HAP-1 (cell line): ENCODE measurements at places on chromosomes 6 and 20.

DNA sequence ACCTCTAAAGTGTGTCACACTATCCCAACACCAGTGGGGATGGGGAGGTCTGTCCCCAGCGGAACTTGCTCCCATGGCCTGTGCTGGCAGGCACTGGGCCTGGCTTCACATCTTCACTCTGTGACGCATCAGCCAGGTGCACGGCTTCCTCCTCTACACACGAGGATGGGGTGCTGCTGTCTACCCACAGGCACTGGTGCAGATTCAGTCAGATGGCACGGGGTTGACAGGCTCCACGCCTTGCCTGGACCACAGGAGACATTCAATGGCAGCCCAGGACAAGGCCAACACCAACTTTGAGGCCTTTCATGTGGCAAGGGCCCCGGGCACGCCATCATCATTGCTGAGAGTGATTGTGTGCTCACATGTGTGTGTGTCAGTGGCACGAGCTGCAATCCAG is 92.4 kb downstream of the TMEM242 start:
- no peak for DNase-seq

DNA sequence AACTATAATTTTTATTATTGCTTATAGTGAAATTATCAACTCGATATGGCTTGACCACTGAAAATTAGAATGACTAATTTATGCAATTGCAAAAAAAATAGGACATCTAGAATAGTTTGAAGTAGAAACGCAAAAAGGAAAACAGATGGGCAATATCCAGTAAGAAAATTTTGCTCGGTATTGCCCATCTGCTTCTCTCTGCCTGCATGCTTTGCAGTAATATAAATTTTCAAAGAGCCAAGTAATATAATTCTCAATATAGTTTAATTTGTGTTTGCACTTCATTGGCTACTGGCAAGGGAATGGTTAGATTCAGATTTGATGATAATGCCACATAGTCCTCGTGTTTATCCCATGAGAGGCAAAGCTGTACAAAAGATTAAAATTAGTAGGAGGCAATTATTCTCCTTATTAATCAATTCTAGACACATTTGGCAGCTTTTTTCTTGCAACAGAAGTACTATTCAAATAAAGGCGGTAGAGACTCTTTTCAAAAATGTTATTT is 27.3 kb upstream of the LAMA2 start:
- DNase-seq, result no peak

DNA sequence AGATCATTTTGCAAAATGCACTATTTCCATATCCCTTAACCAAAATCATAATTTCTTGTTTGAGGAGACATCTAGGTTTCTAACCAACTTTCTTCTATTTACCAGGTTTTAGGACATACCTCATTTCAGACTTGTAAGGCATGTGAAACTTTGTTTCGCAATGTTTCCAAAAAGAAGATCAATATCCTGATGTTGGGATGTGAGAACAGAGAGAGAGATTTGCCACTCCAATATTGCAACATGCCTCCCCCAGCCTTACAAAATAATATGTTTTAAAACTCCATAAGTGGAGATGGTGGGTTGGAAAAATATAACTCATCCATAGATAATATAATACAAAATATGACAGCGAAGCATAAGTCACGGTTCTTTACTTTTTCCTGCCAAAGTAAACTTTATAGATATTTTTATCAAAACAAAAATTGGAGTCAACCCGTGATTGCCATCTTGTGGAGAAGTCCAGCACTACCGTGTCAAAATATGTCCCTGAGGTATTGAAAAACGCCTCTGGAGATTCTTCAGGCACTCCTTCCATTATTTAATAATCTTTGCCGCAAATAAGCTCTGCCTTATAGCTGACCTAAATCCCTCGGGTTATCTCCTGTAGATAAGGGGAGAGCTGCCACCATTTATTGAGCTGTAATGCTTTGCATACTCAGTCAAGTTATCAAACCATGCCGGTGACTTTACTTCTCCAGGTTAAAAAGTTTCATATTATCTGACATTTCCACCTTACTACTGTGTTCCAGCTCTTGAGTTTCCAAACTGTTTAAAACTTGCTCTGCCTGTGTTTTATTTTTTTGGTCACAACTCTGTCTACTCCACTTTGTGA is 534.2 kb downstream of the HACE1 start:
- DNase-seq, result peak; percentile 20

DNA sequence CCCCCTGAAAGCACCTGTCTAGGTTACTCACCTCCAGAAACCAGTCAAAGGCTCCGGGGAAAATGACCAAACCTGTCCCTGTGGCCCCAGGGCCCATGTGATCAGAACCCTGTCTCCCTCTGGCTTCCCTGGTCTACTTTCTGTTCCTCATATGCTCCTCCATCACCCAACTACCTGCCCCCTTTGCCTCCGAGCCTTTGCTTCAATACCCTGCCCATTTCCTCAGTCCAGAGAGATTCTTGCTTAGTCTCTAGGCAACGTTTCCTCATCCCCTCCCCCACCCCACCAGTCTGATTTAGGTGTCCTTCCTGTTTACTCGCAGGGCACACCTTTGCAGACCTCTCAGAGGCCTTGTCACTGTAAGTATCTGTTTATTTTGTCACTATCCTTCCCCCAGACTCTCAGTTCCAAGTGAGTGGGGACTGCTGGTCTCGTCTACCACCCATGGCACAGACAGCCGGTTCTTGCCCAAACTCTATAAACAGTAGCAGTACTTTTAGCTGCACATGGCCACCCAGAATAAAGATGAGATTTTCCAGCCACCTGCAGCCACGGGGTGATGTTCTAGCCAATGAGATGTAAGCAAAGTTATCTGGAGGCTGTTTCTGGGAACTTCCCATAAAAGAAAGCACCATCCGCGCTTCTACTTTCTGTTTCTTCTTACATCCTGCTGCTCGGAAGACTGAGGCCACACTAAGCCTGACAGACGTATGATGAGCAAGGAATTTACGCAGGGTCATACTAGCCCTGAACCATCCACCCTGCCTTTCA is 13.3 kb downstream of the ELOVL5 start:
- no peak for DNase-seq

- DNase-seq, result no peak
These were observed 36.6 kb upstream of the SSTR4 start for GRCh38 chr20:22998476-22998875.

- peak; percentile 38 for DNase-seq
These were observed 274.1 kb upstream of the MAP3K7 start for GRCh38 chr6:90860822-90861601.

DNA sequence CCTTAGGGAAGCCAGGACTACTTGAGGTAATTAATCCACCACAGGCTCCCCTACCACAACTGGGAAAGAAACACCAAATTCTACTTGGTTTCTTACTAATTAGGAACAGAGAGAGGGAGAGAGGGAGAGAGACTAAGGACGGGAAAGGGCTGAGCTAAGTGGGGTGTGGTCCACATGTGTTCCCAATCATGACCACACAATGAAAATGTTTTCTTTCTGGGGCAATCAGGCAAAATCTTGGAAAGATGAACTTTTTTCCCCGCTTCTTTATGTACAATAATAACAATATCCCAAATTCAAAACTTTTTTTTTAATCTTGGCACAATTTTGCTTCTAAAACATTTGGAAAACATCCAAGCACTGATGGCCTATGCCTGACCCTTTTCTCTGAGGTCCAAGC is 734.4 kb downstream of the MAFB start:
- no peak for DNase-seq
